NCI-H774 (cell line): ENCODE measurements at places on chromosomes 12 and 14.

GRCh38 chr14:95190346-95190840, 33.1 kb upstream of the DICER1 start:
- DNase-seq: no peak

- peak; percentile 57 for DNase-seq
Observed at GRCh38 chr14:24058260-24058950, 6.6 kb downstream of the CARMIL3 start.

- DNase-seq: no peak
Observed at GRCh38 chr12:109291117-109291516, 18.0 kb downstream of the FOXN4 start.

DNA sequence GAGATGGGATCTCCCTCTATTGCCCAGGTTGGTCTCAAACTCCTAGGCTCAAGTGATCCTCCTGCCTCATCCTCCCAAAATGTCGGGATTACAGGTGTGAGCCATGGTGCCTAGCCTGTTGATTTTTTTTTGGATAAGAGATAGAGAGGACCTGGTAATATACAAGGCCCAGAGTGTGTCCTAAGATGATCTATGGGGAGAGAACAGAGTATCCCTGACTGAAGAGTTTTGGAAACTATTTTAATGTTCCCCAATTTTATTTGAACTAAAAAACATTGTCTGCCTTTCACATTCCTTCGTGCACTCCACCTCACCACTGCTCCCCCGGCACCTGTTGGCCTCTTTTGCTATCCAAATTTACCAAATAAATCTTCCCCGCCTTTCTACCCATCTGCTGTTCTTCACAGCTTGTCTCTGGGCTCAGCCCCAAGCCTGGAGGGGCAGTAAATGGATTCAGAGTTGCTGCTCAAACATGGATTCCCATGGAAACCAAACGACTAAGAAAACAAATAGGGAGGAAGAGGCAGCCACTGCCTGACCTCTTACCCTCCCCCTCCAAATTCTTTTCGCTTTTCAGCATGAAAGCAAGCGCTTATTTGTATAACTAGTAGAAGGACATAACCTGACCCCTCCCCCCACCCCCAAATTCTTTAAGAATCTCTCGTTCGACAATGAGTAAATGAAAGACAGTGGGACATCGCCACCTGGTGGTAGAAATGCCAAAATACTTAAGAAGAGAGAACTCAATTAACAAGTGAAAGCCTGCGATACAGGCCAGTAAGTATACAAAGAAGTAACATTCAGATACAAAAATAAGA, 22.6 kb downstream of the OR10G3 start:
- peak; percentile 96 for DNase-seq

DNA sequence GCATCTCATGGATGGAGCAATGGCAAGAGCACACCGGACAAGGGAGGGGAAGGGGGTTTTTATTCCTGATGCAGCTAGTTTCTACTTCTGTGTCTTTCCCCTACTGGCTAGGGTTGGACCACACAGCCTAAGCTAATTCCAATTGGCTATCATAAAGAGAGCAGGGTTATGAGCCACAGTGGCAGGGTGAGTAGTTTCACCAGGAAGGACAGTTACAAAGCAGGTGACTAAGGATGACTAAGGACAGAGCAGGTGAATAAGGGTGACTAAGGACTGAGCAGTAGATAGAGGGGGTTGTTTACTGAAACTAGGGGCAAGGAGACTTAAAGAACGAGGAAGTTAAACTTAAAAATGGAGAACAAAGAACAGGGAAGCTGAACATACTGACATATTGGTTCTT, 321.4 kb upstream of the SEL1L start:
- no peak for DNase-seq

DNA sequence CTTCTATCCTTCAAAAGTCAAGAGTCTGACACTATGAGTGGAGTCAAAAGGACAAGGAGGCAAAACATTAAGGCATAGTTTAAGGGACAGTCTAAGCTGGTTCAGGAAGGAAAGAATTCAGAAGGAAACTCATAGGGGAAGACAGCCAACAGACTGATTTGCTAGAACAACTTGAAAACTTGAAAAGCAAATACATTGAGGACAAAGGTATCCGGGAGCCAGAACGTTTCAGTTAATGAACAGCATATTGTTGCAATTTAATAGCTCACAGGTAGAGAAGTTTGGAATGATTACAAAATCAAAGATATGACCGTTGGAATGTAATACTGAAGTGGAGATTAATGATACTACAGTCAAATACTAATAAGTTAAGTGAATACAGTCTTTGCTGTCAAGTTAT, 312.8 kb upstream of the RPL10L start:
- DNase-seq: no peak

- no peak for DNase-seq
Observed at GRCh38 chr12:117090816-117091711, 8.2 kb downstream of the TESC start.

DNA sequence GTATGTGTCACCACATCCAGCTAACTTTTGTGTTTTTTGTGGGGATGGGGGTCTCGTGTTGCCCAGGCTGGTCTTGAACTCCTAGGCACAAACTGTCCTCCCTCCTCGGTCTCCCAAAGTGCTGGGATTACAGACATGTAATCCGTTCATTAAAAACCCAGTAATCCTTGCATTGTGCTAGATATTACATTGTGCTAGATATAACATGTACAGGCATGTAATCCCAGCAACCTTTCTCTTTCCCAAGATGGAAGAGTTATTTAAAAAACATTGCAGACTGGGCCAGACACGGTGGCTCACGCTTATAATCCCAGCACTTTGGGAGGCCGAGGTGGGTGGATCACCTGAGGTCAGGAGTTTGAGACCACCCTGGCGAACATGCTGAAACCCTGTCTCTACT, 19.7 kb downstream of the ELK3 start:
- DNase-seq: no peak

DNA sequence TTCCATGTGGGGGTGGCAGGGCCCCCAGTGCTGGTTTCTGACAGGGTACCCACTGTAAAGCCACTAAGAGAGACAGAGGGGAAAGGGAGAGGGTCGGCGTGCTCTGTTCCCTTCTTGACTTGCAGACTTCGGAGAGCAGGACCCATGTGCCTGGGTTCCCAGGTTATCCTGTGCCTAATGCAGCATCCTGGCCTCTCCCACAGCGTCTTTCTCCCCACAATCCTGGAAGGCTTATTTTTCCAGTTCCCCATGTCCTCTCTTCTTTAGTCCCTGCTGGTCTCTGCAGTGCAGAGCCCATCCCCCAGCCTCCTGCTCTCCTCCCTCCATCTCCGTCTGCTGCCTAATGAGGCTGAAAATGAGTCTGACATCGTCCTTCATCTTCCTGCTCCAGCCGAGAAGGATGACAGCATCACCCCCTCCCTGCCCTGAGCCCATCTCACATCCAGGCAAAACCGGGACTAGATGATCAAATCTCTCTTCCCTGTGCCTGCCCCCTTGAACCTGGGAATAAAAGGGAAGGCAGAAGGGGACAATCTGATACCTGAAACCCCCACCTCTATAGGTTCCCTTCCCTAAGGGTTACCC, 15.1 kb downstream of the CALCOCO1 start:
- DNase-seq: no peak

GRCh38 chr12:25594376-25594775, 41.3 kb upstream of the LMNTD1 start:
- DNase-seq: no peak

- peak; percentile 78 for DNase-seq
Observed at GRCh38 chr14:21071225-21072030, 1.3 kb downstream of the ARHGEF40 start.

DNA sequence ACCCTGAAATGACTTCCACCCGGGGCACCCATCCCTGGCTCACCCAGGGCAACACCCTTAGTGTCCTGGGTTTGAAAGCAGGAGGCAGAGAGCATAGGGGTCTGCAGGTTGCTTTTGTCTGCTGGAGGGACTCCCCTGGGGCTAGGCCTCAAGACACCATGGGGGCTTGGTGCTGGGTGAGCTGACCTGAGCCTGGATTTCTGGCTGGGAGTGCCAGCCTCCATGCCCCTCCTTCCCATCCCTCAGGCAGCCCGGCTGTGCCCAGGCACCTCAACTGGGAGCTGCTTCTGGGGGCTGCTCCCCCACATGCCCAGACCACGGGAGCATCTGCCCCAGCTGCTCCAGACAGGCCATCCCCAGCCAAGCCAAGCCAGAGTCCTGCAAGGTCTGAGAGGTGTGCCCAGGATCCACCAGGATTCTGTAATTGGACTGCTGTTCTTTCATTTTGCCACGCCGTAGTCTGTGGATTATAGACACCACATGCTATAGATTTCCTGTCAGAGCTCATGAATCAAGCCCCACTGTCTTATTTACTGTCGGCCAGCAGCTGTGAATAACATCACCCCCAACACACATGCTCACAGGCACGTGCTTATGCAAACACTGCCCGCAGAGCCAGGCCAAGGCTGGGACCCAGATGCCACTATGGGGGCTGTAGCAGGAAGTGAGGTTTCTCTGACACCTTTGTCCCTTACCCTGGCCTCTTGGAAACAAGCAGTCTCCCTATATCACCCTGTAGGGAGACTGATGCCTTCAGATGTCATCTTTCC, 29.4 kb upstream of the ESRRB start:
- DNase-seq: no peak

DNA sequence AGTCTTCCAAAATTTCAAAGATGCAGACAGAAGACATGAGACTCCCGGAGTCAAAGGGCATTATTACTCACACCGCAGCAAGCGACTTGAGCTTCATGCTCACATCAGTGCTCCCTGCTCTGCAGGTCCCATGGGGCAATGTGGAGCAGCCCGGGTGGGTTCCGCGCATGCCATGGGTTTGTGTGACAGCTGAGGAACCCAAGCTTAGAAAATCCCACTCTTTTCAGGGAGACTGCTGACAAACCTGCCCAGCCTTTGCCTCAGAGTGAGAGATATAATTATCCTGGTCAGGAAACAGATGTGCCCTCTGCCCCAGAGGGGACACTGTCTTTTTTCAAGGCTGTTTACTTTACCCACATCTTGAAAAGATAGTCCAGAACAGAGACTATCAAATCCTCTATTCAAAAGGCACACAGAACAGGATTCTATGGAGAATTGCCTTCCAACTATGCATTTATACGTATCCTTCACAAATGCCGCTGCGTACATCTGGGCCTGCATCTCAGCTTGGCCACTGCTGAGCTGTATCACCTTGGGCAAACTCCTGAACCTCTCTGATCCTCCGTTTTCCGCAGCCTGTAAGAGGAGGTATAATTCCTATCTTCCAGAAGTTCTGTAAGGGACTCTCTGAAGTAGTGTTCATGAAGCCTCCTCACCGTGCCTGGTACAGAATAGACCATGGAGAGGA, 16.0 kb downstream of the C14orf132 start:
- DNase-seq: no peak

- DNase-seq: no peak
Observed at GRCh38 chr12:122423258-122424165, 1.0 kb upstream of the CLIP1 start.

DNA sequence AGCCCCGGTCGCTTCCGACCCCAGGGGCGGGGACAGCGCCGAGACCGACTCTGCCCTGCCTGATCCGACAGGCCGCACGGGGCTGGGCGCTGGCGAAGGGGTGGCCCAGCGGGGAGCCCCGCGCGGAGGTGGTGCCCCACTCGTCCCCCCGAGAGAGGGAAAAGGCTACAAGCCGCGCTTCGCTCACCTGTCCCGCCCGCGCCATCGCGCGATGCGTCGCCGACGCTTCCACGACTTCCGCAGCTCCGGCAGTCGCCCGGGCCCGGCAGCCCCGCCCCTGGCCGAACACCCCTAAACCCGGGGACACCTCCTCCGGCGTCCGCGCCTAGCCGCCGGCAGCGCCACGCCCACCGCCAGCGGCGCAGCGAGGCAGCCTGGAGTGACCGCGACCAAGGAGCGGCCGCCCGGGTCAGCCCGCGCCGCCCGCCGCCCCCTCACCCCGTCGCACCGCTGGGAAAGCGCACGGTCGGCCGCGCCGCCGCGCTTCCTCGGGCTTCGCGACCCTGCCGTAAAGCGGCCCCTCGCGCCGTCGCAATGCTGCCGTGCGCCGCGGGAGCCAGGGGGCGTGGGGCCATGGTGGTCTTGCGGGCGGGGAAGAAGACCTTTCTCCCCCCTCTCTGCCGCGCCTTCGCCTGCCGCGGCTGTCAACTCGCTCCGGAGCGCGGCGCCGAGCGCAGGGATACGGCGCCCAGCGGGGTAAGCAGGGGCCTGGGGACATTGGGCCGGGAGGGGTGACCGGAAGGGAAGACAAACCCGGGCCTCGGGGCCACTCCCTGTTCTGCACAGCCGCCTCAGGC, at the start of the genes BAG5 and COA8:
BAG5 (minus strand) TSS at position 229 of the 797 bp plus-strand sequence. CDS start 1,493 bp downstream, outside the sequence.
COA8 (plus strand) TSS at position 532 of the 797 bp plus-strand sequence; CDS start at position 574, 42 bp downstream.
- peak; percentile 95 for DNase-seq
